ENCODE measurements at places on chromosomes 3 and 15. TPM values are rescaled to one million over a fixed set of nuclear protein-coding genes. Genes with fewer than 3 reads are reported as not detected.

IGF1R gene
- 27.5 TPM for total RNA-seq

ABHD2 gene
- total RNA-seq, result 90.4 TPM

ZDHHC3 gene
- total RNA-seq, result 42.4 TPM

PIGZ gene
- 5.1 TPM for total RNA-seq

TMF1 gene
- total RNA-seq, result 40.1 TPM

GPR176 gene
- 30.2 TPM for total RNA-seq

CCDC51 gene
- total RNA-seq, result 10.1 TPM
